ENCODE measurements at places on chromosomes 11 and 22. TPM values are rescaled to one million over a fixed set of nuclear protein-coding genes. Genes with fewer than 3 reads are reported as not detected.

LMO2 gene
- 2.8 TPM for polyA plus RNA-seq

- DNase-seq = no peak
Observed at GRCh38 chr22:38867124-38867455, 4.9 kb downstream of the CBX6 start.

DNA sequence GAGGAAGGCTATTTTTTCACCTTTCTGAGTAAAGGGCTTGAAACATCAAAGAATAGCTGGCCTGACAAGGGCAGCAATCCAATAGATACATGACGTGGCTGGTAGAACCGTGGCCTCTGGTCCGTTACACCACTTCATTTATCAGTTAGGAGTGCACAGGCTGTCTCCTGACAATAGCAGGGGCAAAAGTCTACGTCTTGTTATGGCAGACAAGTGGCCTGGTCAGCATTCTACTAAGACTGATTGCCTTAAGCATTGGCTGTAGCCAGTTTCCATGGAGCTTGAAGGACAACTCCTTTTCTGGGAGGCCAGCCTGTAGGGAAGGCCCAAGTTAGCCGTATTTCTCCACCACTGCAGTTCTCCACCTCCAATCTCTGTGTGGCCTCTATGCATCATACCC is 9.2 kb upstream of the GDPD4 start:
- no peak for DNase-seq

DNA sequence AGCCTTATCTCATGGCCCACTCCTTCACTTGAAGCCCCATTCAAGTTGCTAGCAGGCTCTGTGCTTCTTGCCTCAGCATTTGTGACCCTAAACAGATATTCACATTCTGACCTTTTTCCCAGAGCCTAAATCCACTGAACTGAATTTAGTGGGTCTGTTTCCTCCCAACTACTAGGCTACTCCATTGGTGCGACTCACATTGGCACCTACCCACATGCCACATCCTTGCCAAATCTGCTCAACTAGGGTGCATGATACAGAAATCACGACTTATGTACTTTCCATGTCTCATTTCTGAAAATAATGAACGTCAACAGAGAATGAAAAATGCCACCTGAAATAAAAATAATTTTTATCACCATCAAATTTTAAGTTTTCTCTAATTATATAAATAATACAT is 8.4 kb upstream of the MMP12 start:
- no peak for DNase-seq

All from immature natural killer cell (primary cell).